ENCODE measurements at places on chromosomes 3 and 15. TPM values are rescaled to one million over a fixed set of nuclear protein-coding genes. Genes with fewer than 3 reads are reported as not detected.
A peak's percentile ranks its signal among the peaks of the same experiment; 100 is the strongest.

DNA sequence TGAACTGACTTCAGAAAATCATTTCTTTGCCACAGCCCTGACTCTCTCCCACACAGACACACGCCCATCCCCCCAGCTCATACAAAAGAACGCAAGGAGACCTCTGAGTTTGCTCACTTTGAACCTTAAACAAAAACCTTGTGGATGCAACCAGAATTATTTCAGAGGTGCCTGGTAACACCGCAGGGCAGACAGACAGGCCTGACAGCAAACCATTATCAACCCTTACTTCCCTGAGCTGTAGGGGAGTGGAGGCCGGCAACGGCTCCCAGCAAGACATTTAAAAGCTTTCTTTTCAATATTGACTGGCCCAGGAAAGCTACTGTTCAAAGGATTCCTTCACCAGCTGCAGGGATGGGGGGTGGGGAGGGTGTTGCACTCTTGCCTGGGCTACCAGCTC is 2.0 kb upstream of the EFCC1 start:
- DNase-seq: no peak

- DNase-seq: peak; percentile 34
Measured at GRCh38 chr3:63386568-63386967, 108.5 kb downstream of the SYNPR start.

DNA sequence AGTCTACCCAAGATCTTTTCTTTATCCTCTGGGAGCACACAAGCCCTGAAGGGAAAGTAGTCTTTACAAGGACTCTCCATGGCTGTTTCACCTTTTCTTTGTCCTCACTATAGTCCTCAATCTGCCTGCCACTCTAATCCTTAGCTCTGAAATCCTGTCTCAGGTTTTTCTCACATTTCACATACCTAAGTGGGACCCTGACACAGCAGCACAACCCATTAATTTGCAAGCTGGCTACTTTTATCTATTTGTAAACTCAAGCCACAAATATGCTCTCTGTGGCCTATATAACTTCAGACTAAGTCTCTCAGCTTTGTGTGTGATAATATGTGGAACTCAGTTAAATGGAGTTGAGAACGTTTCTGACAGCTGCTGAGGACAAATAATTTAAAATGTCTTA is 19.8 kb downstream of the SIN3A start:
- no peak for DNase-seq

DNA sequence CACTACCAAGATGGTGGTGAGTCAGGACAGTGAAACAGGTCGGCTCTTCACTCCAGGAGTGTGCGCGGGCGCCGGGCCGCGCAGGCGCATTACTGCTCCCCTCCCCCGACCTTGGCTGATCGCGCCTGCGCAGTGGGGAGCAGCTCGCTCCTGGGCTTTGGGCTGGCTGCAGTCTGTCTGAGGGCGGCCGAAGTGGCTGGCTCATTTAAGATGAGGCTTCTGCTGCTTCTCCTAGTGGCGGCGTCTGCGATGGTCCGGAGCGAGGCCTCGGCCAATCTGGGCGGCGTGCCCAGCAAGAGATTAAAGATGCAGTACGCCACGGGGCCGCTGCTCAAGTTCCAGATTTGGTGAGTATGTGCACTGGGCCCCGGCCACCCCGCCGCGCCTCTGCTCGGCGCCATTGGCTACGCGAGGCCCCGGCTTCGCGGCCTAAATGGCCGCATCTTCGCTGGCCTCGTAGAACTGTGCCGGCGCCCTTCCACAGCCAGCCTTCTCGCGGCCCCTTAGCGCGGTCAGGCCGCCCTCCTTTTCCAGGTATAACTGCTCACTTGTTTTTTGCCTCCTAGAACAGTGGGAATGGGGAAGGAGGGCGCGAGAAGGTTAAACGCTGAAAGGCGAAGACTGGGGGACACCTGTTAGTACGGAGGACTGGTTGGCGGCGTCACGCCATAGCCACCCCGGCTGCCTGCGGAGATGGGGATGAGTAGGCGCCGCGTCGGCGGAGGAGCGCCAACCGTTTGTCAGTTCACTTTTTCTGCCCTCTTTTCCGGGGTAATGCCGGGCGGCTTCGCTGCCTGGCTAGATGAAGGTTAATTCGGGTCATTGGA is at the start of gene SELENOT:
Gene SELENOT (plus strand): TSS at position 169 of the 827 bp plus-strand sequence. CDS start 42 bp downstream, at position 211.
- DNase-seq: peak; percentile 96

DNA sequence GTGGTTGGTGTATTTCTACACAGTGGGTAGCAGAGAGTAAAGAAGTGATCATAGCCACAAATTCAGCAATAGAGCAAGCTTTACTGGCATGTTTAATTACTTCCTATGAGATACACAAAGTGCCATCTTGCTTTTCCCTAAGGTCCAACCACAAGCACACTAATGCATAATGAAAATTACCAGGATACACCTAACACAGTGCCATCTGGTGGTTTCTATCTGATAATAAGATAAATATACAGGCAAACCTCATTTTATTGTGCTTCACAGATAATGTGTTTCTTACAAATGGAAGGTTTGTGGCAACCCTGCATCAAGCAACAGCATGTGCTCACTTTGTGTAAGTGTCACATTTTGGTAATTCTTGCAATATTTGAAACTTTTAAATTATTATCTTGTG is 223.0 kb downstream of the NSUN3 start:
- no peak for DNase-seq

- DNase-seq: no peak
Measured at GRCh38 chr15:65146438-65146837, 12.8 kb upstream of the PDCD7 start.

The ADAMTS9 gene
- total RNA-seq: 2.3 TPM

The VWA5B2 gene
- total RNA-seq: 56.5 TPM

The PRRT3 gene
- 8.9 TPM for total RNA-seq

The ATP13A4 gene
- 0.93 TPM for total RNA-seq

The CD200 gene
- total RNA-seq: 67.9 TPM

The LXN gene
- 1.2 TPM for total RNA-seq

Data from glutamatergic neuron (in vitro differentiated cells).